Esophagus squamous epithelium (tissue), 5 donors: ENCODE measurements at places on chromosomes 12 and 14.

- no peak for DNase-seq
These were observed 9.8 kb upstream of the SIX1 start for GRCh38 chr14:60658909-60659585.

- DNase-seq: no peak
These were observed 15.9 kb downstream of the KCTD10 start for GRCh38 chr12:109461049-109461845.

DNA sequence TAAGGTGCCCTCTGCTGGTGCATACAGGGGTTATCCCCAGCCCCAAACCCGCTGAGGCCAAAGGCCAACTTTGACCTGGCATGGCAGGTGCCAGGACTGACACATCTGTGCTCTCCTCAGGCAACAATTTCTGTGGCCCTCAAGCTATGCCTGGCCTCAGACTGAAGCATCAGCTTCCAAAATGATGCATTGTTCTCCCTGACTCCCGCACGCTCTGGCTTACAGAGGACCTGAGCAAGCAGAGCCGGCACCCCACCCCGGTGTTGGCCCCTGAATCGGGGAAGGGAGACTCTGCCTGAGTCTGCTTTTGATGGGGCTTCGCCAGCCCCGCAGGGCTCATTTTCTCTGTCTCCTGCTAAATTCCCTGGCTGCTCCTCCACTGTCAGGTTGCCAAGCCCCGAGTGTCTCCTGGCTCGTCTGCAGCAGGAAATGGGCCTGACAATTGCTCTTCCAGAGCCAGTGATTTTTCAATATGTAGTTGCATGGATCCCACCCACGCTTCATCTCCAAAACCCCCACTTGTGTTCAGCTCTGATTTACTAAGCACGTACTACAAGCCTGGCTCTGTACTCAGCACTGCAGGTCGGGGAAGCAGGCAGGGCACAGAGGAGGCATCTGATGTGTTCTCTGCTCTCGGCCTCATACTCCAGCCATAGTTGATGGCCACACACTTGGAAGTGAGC is 126.1 kb downstream of the SLC38A6 start:
- DNase-seq: no peak

DNA sequence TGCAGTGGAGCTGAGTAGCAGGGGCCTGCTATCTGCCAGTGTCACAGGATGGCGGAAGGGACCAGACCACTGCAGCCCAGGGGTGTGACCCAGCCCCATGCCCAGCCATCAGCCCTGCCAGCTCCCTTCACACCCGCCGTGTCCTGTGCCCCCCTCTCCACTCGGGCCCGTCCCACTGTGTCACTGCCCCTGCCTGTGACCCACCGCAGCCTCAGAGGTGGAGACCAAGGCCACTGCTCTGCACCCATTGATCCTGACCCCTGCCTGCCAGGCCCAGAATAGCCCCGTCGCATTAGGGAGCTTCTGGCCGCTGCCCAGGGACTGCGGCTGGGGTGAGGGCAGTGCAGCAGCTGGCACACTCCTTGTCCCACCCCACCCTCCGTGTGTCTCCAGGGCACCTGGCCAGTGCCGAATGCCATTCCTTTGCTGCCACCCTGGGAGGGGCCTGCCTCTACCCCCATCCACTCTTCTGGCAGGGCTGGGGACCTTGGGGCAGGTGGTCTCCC is 2.1 kb upstream of the CRIP2 start:
- DNase-seq: no peak
